Stimulated activated CD8-positive, alpha-beta memory T cell treated with anti-CD3 and anti-CD28 coated beads, Interleukin-7, amount 100 ng/mL, for 4 hours (primary cell): ENCODE measurements at places on chromosomes 1 and 21.

DNA sequence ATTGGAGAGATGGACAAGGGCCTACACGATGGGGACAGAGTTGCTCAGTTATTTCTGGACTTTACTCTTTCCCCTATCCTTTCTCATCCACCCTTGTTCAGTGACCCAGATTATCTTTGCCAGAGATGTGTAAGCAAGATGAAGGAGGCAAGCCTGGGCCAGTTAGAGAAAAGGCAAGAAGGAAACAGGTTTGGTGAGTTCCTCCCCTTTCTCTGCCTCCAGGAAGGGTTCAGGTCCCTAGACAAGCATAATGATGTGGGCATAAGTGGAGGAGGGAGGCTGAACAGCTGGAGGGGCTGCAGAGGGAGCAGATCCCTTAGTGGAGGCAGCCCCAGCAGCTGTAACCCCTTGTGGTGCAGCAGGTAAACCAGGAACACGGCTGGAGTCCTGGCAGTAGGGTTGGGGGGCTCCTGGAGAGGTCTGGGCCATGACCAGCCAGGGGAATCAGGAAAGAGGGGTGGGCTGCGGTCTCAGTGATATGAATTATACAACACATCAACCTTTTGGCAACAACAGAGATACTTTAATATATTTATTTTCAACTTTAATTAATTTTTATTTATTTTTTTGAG is 9.2 kb upstream of the CDC42 start:
- no peak for DNase-seq

GRCh38 chr1:6955357-6956094 is 170.3 kb downstream of the CAMTA1 start:
- DNase-seq = no peak

DNA sequence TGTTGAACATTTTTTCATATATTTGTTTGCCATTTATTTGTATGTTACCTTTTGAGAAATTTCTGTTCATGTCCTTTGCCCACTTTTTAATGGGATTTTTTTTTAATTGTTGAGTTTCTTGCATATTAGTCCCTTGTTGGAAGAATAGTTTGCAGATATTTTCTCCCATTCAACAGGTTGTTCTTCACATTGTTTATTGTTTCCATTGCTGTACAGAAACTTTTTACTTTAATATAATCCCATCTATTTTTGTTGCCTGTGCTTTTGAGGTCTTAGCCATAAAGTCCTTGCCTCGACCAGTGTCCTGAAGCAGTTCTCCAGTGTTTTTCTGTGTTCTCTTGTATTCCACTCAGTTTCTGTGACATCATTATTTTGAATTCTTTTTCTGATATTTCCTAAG is 54.2 kb upstream of the B3GALT2 start:
- DNase-seq = no peak

DNA sequence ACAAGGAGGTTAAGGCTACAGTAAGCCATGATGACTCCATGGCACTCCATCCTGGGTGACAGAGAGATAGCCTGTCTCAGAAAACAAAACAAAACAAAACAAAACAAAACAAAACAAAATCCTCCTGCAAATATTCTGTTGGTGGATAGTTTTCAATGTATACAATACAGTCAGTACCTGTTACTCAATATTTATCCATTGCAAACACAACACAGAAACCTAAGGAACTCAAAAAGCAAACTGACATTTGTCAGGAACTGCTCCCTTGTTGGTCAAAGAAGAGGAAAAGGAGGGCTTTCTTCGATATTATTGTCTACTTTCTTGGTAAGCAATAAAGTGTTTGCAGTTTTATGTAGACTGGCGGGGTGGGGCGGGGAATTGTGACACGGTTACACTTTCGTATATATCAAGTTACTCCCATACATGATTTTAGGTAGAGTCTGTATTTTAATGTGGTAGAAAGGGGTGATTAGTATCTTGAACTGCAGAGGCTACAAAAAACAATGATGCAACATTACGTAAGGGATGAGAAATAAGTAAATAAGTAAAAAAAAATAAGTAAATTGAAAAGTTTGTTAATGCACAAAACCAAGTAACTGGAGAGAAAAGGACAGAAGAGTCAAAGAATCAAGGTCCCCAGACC is 31.8 kb downstream of the APP start:
- no peak for DNase-seq

GRCh38 chr1:209675565-209676154 is 448 bp downstream of the G0S2 start:
- DNase-seq = no peak

DNA sequence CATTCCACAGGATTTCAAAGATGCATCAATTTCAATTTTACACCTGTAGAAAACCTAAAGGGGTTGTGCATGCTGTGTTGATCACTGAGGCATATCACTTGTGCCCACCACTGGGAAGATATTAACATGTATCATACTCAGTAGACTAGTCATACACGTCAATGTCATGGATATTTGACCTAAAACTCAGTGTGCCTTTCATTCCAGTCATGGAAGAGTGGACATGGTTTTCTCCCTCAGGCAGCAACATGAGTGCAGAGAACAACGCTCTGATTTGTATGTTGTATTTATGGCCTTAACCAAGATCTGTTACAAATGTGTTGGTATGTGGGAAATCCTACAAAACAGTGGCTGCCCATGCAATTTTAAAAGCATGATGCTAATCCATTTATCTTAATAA is 6.1 kb upstream of the C1orf53 start:
- no peak for DNase-seq

DNA sequence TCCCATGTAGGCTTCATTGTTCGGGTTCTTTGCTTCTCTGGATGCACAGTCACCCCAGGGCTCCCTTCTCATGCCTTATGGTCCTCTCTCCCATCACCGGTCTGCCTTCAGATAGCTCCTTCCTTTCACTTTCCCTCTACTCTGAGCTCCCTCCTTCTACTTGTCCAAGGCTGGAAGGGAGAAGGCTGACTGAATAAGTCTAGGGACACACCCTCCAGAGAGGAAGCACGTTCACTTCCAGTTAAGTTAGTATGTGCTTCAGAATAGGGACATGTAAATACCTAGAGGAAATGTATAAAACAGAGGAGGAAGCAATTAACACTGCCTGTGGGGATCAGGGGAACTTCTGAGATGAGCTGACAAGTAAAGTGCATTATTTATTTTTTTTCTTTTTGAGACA is 23.5 kb downstream of the CXADR start:
- no peak for DNase-seq

GRCh38 chr1:53244141-53244540 is 5.8 kb upstream of the MAGOH start:
- DNase-seq = no peak

GRCh38 chr1:32728413-32729077 is 26.0 kb upstream of the SYNC start:
- no peak for DNase-seq

DNA sequence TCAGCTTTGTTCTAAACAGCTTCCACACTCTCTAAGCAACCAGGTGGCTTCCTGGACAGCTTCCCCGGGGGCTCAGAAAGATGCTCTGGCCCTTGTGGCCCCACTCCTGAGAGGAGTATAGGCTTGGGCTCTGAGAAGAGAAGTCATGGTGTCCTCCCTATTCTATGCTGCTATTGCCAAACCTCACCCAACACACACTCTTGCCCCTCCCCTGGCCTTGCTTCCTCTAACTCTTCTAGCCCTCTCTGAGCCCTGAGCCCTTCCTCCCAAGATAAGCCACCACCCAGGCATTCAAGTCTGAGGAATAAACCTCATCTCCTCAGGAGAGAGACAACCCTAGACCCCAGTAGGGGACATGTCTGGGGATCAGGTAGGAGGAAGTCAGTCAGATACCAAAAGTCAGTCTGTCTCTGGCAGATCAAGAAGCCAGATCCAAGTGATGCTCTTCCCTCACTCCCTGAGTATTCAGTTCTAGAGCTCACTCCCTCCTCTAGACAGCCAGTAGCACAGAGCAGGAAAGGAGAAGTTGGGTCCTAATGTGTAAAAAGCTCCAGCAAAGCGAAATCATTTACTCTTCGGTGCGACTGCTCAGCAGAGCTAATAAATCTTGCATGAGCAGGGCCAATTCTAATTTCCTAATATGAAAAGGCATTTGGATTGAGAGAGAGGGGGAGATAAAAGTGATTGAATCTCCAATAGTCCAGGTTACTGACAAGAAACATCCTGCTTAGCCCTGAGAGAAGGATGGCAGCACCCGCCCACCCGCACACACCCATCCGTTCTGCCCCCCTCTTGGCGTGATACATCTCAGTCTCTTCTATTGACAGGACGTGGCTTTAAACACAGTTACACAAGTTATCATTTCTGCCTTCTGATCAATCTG is 50.5 kb downstream of the DMAP1 start:
- DNase-seq = no peak

DNA sequence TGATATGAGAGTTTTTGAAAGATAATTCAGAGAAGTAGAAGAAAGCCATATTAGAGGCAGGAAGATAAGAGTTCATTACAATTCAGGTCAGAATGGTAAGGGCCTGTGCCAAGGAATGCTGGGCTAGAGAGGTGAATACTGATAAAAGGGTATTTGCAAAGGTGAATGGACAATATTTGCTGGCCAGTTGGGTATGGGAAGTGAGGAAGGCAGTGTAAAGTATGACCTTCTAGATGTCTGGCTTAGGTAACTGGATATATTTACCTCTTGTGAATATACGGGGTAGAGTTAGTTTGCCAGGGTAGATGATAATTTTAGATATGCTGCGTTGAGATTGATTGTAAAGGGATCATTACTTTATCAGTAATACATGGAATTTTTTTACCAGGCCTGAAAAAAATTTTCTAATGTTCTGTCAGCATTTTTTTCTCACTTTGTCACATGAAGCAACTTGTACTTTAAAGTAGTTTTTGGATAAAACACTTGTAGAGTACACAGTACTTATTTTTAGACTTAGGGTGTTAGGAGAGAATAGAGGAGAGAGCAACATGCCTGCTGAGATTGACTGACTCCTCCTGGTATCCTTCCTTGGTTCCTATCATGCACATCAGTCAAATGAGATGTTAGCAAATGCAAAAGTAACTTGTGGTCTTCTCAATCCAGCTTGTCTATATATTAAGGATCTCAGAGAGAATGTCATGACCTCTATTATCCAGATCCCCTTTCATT is 14.1 kb downstream of the RTCA start:
- DNase-seq = no peak

DNA sequence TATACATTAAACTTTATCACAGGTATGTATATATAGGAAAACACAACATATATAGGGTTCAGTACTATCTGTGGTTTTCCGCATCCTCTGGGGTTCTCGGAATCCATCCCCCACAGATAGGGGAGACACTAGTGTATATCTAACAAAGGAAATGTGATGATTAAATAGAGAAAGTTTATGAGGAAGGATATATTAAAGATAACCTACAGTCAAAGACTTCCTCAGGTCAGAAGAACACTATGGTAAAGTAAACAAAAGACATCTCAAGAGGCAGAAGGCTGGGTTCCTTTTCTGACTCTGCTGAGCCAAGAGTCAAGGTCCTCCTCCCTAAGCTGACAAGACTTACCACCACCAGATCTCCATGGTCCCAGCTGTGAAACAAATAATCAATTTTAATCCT is 12.1 kb downstream of the USP24 start:
- no peak for DNase-seq

DNA sequence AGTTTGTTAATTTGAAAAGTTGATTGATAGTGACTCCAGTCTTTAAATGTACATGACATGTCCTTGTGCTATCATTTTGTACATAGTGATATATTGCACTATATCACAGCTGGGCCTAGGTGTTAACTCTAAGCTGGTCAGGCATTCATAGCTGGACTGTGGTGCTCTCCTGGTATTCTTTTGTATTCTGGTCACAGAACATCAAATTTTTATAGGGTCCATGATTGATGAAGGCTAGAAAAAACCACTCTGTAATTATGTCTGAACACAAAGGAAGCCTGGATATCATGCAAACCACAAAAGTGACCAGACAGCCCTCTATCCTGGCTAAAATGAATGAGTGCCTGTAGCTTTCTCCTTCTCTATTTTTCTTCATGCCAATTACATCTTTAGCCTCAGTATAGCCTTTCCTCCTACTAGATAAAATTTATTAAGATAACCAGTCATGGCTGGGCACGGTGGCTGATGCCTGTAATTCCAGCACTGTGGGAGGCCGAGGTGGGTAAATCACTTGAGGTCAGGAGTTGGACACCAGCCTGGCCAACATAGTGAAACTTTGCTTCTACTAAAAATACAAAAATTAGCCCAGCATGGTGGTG is 134.9 kb upstream of the B3GALT2 start:
- DNase-seq = no peak

DNA sequence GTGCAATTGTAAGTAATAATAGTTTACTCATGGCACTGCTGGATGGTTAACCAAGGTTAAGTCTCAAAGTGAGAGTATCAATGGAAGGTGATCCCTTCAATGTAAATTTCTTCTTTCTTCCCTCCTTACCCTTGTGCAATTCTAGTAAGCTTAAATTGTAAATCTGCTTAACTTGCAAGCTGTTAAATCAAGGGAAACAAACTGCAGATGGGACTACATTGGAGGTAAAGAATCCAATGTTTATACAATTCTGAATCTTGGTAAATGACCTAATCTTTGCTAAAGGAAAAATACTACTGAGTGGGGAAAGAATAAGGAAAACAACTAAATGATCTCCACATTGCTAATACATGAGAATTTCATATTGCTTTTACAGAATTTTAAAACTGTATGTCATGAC is 6.7 kb upstream of the CD55 start:
- DNase-seq = no peak

GRCh38 chr1:17265162-17265561 is 16.3 kb downstream of the PADI3 start:
- DNase-seq = no peak

DNA sequence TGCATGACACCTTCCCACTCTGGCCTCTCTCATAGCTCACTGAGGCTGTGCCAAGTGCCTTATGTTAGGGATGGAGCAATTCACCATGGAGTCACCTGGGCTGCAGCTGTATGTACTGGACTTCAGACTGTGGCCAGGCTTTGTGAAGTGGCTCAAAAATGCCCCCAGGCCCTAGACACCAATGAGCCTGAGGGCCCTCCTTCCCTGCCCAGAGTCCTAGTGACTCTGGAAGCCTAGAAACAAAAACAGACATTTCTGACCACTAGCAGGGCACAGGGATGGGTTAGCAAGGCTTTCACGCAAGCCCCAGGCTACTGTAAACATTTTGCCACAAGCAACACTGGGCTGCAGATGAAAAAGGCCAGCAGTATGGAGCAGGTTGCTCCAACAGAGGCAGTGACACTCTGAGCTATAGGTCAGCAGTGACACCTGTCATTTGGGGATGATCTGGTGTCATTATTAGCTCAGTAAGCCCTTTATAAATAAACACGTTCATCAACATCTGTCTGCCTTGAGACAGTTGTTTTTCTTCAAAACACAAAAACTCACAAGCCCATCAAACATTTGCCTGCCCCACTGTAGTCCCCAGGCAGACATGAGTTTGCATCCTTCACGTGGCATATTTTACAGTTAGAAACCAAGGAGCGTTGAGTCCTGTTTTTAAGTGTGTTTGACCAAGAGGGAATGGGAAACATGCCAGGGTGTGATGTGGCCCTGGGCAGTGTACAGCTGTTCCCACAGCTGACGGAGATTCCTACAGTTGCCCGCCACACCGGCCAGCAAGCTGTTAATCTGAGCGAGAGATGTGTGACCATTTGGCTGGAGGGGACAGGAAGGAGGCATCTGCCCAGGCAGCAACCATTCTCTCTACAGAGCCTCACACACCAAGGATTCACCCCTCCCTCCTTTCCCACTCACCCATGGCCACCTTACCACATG is 66.8 kb downstream of the KCNN3 start:
- DNase-seq = no peak
